8988T (cell line): ENCODE measurements at places on chromosomes 12 and 14.

DNA sequence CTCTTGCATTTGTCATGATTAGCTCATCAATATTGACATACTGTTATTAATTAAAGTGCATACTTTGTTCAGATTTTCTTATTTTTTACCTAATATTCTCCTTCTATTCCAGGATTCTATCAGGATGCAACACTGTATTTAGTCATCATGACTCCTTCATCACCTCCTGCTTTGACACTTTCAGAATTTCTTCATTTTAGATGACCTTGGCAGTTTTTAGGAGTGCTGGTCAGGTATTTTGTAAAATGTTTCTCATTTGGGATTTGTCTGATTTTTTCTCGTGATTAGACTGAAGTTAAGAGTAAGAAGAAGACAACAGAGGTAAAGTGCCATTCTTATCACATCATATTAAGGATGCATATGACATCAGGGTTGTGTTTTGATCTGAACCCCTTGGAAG, 167.0 kb upstream of the FOXG1 start:
- no peak for DNase-seq

GRCh38 chr14:55019968-55020554, 6.8 kb downstream of the WDHD1 start:
- DNase-seq: no peak

GRCh38 chr14:99829450-99829849, 36.2 kb downstream of the EML1 start:
- DNase-seq: no peak

DNA sequence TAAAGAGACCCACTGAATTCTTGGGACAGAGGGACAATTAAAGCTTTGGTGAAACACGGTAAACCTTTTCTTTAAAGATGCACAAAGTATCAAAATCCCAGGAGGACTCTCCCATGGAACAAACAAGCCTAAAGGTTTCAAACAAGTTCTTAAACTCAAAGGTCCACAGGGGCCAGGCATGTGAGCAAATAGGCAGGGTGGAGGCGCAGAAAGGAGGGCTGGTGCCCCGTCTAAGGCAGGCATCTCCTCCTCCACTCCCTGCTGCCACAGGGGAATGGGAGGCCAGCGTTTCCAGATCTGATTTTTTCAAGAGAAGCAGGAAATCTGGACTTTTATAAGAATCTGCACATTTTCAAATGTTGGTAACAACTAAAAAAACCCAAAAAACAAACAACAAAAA, 7.6 kb downstream of the RPS6KL1 start:
- DNase-seq: no peak

- DNase-seq: no peak
These were observed 163.5 kb upstream of the EEA1 start for GRCh38 chr12:93092649-93092945.

- DNase-seq: no peak
These were observed 3.2 kb upstream of the HOXC11 start for GRCh38 chr12:53969588-53970259.

- no peak for DNase-seq
These were observed 14.1 kb downstream of the GPX2 start for GRCh38 chr14:64928239-64929013.

- no peak for DNase-seq
These were observed 1.2 kb downstream of the CRY1 start for GRCh38 chr12:107091989-107092641.

GRCh38 chr14:52220924-52221811, 46.3 kb upstream of the PTGDR start:
- DNase-seq: no peak

GRCh38 chr12:102851246-102851645, 65.8 kb downstream of the PAH start:
- DNase-seq: no peak

- DNase-seq: no peak
These were observed 27.3 kb downstream of the VPS37B start for GRCh38 chr12:122868471-122869177.

- no peak for DNase-seq
These were observed 42.5 kb upstream of the PPM1H start for GRCh38 chr12:62977418-62977817.

DNA sequence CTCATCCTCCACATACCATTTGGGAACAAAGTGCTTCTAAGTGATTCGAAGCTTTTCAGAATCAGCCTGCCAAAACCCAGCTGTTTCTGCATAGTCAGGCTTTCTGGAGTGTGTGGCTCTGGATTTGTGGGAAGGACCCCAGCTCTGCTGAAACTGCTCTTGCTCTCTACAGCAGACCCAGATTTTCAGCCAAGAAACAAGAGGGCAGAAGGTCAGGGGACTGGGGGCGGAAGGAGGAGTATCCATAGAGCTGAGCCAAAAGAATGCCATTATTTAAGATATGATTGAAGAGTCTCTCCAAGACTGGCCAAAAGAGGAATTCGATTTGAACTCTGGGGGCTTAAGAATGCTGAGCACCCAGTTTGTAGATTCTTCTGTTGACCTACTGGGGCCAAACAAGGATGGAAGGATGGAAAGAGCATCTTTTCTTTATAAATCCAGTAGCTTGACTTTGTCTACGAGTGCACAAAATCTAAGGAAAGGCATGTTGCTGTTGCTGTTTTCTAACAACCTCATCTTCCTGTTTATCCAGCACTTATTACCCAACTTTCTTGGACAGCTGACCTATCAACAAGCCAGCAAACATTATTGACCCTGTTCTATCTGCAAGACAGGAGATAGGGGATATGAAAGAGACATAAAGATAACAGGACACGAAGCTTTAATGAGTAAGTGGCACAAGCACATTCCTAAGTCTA, 29.2 kb downstream of the FBLN5 start:
- DNase-seq: no peak

DNA sequence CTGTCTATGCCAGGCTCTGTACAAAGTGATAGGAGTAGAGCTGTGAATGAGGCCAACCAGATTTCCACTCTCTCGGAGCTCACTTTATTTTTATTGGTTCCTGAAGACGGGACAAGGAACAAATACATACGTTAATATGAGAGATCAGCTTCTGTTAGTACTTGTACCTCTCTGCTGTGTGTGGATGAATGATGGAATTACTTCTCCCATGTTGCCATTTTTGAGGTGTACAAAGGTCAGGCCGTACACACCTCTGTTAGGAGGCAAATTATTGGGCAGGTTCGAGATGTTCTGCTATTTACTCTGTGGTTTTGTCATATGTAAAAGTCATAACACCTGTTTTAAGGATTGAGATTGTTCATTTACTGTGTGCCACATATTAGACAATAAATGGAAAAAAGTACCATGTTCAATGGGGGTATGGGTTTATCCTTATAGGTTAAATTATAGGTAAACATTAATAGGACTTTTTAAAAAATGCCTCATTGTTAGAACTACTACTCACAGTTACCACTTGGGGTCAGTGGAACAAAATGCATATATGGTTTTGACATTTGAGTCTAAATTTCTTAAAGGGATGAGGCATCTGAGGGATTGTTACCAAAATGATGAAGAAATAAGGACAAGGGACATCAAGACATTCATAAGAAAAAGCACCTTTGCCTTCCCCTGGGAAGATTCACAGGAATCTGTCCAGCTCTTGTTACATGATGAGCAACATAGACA, 26.9 kb downstream of the WBP11 start:
- DNase-seq: no peak

- no peak for DNase-seq
These were observed 24.5 kb downstream of the ATG14 start for GRCh38 chr14:55387121-55387520.

DNA sequence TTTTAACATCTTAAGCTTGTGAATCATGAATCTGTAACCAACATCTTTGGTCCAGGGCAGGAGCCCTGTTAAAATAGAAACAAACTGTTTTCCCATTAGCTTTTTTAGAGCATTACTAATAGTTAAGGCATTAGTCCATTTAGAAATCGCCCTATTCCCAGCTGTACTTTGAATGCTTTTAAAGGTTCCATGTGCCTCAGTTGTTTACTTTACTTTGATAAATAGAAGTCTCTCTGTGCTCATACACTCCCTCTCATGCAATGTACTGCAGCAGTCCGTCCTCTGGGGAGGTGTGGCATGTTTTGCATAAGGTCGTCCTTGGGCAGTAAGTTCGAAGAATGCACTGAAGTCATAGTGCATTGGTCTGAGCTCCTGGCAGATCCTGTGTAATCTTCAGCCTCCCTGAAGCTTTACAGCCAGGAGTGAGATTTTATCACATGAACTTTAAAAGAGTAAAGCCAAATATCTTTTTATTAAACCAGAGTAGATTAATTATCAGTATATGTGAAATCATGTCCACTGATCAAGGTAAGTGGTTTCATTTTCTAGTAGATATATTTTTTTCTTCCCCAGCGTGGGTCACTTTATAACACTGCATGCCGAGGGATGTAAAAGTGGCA, 134.7 kb downstream of the FGD4 start:
- peak; percentile 34 for DNase-seq

DNA sequence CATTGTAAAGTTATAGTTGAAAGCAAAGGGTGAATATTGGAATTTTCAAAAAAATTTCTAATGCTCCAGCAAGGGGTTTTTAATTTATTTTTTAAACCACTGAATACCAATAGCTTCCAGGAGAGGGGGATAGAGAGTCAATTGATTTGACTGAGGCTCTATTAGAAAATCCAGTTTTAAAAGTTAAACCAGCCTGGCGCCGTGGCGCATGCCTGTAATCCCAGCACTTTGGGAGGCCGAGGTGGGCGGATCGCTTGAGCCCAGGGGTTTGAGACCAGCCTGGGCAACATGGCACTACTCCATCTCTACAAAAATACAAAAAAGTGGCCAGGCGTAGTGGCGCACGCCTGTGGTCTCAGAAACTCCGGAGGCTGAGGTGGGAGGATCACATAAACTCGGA, 150.1 kb downstream of the SLC38A4 start:
- no peak for DNase-seq

- peak; percentile 66 for DNase-seq
These were observed 33.6 kb upstream of the HNF1A start for GRCh38 chr12:120944645-120945217.

DNA sequence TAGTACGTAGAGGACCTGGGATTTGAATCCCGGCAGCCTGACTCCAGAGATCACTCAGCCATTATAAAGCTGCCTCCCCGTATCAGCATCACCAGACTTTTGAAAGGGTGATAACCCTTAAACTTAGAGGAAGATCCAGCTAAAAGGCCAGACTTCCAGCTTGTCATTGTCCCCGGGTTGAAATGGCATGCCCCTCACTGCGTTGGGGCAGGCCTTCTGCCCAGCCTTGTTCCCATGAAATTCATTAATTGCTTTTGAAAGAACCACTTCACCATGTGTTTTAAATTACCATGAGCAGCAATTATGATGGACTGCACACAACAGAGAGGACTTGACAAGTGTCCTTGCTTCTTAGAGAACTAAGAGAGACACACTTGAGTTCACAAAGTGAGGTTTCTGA, 269.6 kb upstream of the CRY1 start:
- DNase-seq: no peak

- DNase-seq: no peak
These were observed 194.3 kb downstream of the CACNA1C start for GRCh38 chr12:2247120-2247519.

GRCh38 chr12:34603382-34604035, 581.2 kb downstream of the ALG10 start:
- no peak for DNase-seq

DNA sequence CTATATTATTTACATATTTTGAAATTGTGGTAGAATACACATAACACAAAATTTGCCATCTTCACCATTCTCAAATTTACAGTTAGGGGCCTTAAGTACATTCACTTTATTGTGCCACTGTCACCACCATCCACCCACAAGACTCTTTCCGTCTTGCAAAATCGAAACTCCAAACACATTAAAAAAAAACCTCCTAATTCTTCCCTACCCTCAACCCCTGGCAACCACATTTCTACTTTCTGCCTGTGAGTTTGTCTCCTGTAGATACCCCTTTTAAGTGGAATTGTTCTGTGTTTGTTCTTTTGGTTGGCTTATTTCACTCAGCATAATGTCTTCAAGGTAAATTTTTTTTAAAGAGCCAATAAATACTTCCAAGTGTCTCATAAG, 31.6 kb upstream of the AMIGO2 start:
- DNase-seq: no peak

GRCh38 chr12:66405395-66405794, 103.1 kb downstream of the HELB start:
- no peak for DNase-seq

GRCh38 chr14:68308726-68309520, 483.9 kb downstream of the ZFP36L1 start:
- DNase-seq: no peak
